ENCODE measurements at places on chromosomes 1 and 21. TPM values are rescaled to one million over a fixed set of nuclear protein-coding genes. Genes with fewer than 3 reads are reported as not detected.

DNA sequence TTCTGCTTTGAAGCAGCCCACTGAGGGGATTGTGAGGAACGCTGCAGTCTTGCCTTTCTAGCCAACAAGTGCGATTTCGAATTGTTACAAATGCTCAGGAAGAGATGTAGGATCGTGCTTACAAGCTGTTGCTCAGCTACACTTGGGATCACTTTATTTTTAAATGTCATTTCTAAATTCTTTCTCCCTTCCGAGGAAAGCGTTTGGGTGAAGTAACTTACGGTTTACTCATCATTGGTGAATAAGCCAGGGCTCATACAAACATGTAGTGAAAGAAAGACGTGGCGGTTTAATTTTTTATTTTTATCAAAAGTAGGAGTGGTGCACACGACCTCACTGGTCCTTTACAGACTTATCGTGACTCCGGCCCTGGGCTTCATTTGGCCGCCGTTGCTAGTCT, 386.6 kb downstream of the KIF26B start:
- no peak for DNase-seq

- DNase-seq = no peak
Observed at GRCh38 chr1:42676534-42677087, 5.6 kb upstream of the YBX1 start.

Gene SPRR5
- polyA plus RNA-seq = not detected

DNA sequence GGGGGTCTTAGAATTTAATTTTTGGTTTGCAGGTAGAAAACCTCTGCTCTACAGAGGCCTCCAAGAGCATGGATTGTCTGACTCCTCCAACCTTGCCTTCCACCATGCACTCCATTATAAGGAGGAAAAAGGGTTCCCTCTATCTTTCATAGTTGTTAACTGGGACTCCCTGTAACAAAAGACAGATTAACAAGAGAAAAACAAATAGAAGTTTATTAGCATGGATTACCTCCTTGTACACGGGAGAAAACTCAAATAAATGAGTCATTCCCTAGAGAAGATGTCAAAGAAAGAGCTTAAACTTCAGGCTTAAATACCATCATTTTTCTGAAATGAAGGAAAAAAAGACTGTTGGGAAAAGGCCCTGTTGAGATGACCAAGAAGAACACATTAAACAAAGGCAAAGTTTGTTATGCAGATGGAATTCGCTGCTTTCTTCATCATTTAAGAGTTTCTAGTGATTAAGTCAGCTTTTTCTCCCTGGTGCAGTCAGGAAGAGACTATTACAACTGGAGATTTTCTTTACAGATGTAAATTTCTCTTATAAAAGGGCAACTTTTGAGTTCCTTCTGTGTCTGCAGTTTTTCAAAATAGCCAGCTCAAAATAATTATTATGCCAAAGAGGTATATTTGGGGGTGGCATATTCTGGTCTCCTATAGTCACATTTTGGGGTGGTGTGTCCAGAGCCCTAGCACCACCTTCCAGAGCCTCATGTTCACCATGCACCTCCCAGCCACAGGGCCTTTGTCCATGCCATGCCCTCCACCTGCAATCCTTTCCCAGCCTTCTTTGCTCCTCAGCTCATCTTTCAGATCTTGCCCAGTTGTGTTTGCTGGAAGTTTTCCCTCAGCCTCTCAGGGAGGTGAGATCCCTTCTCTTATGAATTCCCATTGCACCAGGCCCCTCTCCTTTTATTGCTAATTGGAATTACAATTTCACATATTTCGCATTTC, 63.1 kb upstream of the KLHDC7A start:
- peak; percentile 45 for DNase-seq

DNA sequence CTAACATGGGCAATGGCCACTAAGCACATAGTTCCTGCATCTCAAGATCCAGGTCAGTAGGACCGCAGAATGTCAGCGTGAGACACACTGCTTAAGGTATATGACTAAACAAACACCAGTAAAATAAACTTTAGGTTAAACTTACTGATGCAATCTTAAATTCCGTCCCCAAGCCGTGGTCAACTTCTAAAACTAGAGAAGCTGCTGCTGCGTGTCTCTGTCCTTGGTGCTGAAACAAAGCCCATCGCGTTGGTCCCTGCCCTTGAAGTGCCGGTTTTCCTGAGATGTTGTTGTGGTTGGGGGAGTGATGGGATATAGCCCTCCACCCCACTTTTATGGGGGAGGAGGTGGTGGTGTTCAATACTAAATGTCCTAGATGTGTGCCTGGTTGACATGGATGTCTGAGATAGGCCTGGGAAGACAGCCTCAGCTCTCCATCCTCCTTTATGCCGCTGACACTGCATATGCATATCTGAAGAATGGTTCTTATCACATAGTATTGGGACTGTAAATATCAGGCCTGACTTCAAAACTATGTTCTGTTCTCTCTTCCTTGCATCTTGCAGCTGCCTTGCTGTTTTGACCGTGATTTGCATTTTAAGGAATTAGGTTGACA, 72.0 kb upstream of the KCNA3 start:
- DNase-seq = peak; percentile 88

GRCh38 chr21:36027347-36027746, 33.0 kb downstream of the SETD4 start:
- no peak for DNase-seq

Data from GM23338 (cell line).